ENCODE measurements at places on chromosomes 4 and X. TPM values are rescaled to one million over a fixed set of nuclear protein-coding genes. Genes with fewer than 3 reads are reported as not detected.

DNA sequence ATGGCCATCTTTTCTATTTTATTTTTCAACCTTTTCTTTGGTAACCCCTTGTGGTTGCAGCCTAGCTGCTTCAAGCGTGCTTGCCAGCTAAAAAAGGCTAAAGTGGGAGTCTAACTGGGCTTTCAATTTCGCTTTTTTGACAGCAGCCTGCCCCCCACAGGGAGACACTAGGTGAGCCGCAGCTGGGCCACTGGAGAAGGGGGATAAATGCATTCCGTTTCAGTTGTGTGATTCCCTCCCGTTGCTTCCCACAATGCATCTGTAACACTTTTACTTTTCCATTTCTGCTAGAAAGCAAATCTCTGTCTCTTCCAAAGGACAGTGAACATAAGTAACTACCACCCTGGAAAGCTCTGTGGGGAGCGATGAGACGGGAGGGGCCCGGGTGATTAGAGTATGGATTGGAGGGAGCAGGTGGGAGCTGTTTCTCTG, 86.3 kb upstream of the RAPGEF2 start:
- no peaks in the 10 kb centered on the region for H3K36me3 ChIP-seq
- no peak overlapping the region for H3K27ac ChIP-seq
- H3K4me1 ChIP-seq, result no peaks in the 10 kb centered on the region
- DNase-seq, result no peak
- H3K4me3 ChIP-seq, result no peak overlapping the region
- H3K27me3 ChIP-seq, result no peaks in the 10 kb centered on the region

DNA sequence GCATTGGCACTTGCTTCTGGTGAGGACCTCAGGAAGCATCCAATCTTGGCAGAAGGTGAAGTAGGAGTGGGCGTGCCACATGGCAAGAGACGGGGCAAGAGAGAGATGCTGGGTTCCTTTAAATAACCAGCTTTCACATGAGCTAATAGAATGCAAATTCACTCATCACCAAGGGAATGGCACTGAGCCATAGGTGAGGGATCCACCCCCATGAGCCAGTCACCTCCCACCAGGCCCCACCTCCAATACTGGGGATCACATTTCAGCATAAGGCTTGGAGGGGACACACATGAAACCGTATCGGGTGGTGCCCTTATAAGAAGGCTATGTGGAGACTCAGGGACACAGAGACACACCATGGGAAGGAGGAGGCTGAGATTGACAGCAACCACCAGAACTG, 140.0 kb upstream of the MSX1 start:
- H3K4me3 ChIP-seq, result no peak overlapping the region
- no peaks in the 10 kb centered on the region for H3K27me3 ChIP-seq
- no peak for DNase-seq
- no peaks in the 10 kb centered on the region for H3K36me3 ChIP-seq
- H3K4me1 ChIP-seq, result no peaks in the 10 kb centered on the region

- H3K36me3 ChIP-seq, result no peaks in the 10 kb centered on the region
- no peaks in the 10 kb centered on the region for H3K27me3 ChIP-seq
- H3K4me3 ChIP-seq, result no peak overlapping the region
- H3K27ac ChIP-seq, result no peak overlapping the region
- no peak for DNase-seq
Measured at GRCh38 chr4:145203410-145203809, 23.0 kb upstream of the OTUD4 start.

DNA sequence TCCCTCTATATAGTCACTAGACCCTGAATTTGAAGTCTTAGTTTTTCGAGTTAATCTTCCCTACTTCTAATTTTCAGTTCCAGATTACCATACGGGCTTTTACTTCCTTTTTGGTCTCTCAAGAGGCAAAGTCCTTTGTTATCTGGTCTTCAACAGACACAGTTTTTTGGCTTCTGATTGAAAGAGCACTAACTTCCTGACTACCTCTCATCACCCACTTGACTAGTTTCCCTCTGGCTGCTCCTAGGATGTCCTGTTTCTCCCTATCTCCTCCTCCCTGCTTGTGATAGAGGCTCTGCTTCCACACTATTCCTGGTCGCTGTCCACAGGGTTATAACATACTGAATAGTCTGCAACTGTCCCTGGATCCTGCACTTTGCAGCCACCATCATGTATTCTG, 16.7 kb upstream of the WDR44 start:
- H3K27me3 ChIP-seq, result peaks cover 3% of the 10 kb centered on the region
- no peaks in the 10 kb centered on the region for H3K36me3 ChIP-seq
- no peak overlapping the region for H3K4me3 ChIP-seq
- H3K27ac ChIP-seq, result no peak overlapping the region
- no peaks in the 10 kb centered on the region for H3K4me1 ChIP-seq

The EVC2 gene
- 4.4 TPM for total RNA-seq

Measured in natural killer cell treated with Interleukin-12 subunit alpha and Interleukin-12 subunit beta and Interleukin-15 and Interleukin-18, amount 100 ng/mL, for 72 hours (primary cell).